Progenitor cell of endocrine pancreas (in vitro differentiated cells): ENCODE measurements at places on chromosomes 6 and 20. TPM values are rescaled to one million over a fixed set of nuclear protein-coding genes. Genes with fewer than 3 reads are reported as not detected.

YWHAB gene
- total RNA-seq: 125 and 126 TPM in 2 replicates

MRAP2 gene
- total RNA-seq: 1.1 TPM in 2 replicates

- no peak for DNase-seq
Measured at GRCh38 chr20:47445291-47445690, 56.4 kb upstream of the NCOA3 start.

DNA sequence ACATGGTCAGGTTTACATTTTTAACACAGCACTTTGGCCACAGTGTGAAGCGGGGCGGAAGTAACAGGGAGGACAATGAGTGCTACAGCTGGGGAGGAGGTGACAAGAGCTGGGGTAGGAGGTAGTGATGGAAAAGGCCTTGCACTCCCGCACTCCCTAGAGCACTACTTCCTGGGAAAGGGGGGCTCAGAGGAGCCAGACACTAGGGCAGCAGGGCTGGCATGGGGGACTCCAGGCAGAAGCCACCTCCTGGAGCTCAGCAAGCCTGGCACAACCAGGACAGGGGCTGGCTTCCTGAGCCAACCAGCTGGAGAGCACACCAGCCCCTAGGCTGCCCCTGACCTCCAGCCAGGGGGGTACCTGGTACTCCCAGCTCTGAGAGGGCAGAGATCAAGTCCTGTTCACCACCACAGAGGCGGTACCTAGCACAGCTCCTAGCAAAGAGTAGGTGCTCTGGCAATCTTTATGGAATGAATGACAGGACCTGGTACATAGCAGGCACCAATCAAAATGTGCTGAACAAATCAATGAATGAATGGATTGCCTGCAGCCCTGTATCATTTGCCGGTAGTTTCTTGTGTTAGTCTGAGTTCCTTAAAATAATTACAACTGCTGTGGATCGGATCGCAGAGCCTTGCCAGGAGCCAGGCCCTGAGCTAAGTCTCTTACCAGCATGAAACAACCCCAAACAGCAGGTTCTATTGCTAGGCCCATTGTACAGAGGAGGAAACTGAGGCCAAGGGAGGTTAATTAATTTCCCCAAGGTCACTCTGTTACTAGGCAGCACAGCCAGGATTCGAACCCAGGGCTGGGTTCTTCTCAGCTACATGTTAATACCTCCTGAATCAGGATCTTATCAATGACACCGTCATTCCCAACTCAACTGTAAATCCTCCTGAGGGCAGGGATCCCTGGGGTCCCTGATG lies 15.5 kb downstream of the NOL4L start:
- DNase-seq: no peak

DNA sequence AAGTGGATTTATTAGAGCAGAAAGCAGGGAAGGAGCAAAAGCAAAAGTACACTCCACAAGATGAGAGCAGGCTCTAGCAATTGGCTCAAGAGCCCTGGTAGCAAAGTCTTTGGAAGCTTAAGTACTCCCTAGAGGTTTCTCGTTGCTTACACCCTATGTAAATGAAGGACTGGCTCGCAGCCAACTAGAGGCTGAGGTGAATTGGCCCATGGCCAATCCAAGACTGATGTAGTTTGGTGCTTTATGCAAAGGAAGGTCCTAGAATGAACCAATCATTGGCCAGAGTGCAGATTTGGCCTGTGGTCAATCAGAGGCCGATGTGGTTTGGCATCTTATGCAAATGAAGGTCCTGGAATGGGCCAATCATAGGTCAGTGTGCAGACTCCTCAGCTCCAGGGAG lies 191.3 kb upstream of the ARID1B start:
- DNase-seq: no peak

GRCh38 chr20:16308754-16309153 lies 264.5 kb downstream of the KIF16B start:
- DNase-seq: no peak

RPP40 gene
- 8.0 and 10.6 TPM in 2 replicates for total RNA-seq
